ENCODE measurements at places on chromosomes 13 and 19.

DNA sequence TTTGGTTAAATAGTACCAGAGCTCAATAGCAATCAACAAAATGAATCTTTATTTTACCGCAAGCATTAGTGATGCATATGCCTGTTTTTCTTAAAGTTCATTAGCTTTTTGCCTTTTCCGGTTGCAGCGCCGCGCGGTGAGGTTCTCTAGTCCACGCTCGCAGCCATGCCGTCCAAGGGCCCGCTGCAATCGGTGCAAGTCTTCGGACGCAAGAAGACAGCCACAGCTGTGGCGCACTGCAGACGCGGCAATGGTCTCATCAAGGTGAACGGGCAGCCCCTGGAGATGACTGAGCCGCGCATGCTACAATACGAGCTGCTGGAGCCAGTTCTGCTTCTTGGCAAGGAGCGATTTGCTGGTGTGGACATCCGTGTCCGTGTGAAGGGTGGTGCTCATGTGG is 42.1 kb upstream of the ZNF486 start:
- DNase-seq = no peak

GRCh38 chr19:14769201-14769600 is 9.2 kb downstream of the ADGRE2 start:
- DNase-seq = no peak

DNA sequence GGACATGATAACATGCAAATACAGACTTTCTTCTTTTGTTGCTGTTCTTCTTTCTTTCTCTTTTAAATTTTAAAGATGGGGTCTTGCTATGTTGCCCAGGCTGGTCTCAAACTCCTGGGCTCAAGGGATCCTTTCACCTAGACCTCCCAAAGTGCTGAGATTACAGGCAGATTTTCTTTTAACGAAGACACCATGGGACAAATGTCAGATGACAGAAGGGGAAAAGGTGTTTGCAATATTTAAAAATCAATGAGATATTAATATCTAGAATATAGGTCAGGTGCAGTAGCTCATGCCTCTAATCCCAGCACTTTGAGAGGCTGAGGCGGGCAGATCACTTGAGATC is 3.7 kb upstream of the RYR1 start:
- DNase-seq = no peak

DNA sequence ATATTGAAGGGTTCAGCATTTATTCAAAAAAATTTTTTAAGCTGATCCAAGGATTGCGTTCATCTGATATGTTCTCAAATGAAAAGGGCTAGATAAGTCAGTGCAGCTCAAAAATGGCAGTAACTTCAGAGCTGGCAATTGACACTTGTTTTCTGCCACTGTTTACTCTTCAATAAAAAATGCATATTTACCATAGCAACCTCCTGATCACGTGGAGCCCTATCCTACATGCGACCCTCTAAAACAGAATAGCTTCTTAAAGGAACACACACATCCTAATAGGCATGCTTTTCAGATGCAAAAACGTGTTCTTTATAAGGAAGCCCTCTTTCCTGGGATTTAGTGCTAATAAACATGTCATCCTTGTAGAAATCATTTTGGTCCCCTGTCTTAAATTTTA is 150.2 kb downstream of the ZNF536 start:
- DNase-seq = no peak

DNA sequence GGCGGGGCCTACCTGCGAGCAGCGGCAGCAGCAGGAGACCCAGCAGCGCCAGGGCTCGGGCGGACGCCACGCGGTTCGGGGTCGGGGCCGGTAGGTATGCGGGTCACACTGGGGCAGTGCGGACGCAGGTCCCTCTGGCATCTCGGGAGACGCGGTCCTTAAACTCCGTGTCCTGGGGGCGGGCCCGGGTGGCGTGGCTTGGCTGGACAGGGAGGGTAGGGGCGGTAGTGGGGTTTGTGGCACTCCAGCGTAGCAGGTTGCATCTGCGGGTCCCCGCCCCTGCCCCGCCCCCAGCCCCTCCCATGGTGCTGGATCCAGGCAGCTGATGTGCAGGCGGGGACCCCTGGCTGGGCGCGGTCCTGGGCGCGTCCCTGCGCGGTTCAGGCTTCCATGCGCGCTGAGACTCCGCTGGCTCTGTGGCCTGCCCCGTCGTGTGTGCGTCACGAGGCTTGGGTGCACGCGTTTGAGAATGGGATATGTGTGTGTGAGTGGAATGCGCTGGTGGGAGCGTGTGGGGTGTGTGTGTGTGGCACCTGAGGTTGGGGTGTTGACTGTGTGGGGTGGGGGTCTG is 96.1 kb downstream of the WTIP start:
- peak; percentile 73 for DNase-seq

GRCh38 chr19:46124638-46125115 is at the start of gene IGFL3:
TSS of gene IGFL3 (minus strand) at chr19:46124688. CDS start at chr19:46124649, 39 bp downstream.
- no peak for DNase-seq

DNA sequence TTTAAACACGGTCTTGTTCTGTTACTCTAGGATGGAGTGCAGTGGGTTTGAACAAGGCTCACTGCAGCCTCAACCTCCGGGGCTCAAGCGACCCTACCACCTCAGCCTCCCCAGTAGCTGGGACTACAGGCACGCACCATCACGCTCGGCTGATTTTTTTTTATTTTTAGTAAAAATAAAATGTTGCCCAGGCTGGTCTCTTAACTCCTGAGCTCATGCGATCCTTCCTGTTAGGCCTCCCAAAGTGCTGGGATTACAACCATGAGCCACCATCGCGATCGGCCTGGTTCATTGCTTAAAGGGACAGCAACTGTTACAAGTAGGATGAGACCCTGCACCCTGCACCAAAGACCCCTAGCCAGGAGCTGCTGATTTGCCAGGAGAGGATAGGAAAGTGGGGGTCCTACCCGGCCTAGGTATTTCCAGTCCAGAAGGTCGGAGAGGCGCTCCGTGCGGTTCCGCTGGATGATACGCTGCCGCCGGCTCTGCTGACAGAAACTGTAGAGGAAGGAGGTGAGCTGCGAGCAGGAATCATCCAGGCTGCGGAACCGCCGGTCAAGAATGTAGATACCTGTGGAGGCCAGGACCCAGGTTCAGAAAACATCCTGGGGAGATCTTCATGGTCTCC is 5.1 kb downstream of the FTL start:
- DNase-seq = no peak

DNA sequence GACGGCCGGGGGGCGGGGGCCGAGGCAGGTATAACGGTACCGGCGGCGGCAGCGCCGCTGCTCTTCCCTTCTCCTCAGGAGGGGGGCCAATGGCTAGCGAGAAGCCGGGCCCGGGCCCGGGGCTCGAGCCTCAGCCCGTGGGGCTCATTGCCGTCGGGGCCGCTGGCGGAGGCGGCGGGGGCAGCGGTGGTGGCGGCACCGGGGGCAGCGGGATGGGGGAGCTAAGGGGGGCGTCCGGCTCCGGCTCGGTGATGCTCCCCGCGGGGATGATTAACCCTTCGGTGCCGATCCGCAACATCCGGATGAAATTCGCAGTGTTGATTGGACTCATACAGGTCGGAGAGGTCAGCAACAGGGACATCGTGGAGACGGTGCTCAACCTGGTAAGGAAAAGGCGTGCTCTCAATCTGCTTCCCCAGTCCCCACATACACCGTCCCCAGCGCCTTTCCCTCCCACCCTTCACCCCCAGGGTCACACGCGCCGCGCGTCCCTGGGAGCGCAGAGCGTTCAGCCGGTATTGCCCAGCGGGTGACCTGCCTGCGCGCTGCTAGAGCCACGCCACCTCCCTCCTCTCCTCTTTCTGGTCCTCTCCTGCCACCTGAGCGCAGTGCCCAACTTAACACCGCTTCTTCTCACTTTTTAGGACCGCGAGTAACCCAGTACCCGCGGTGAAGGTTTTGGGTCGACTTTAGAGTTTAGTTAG is 814 bp downstream of the NBEA start:
- DNase-seq = peak; percentile 79

- DNase-seq = no peak
Observed at GRCh38 chr13:27199211-27199610, 27.6 kb upstream of the USP12 start.

GRCh38 chr19:17754634-17755442 is 3.6 kb downstream of the FCHO1 start:
- DNase-seq = no peak

GRCh38 chr19:53192771-53193534 is at the start of gene ZNF665:
TSS of gene ZNF665 (minus strand) at chr19:53193358. CDS start at chr19:53182898, 10,460 bp downstream.
- DNase-seq = peak; percentile 94

DNA sequence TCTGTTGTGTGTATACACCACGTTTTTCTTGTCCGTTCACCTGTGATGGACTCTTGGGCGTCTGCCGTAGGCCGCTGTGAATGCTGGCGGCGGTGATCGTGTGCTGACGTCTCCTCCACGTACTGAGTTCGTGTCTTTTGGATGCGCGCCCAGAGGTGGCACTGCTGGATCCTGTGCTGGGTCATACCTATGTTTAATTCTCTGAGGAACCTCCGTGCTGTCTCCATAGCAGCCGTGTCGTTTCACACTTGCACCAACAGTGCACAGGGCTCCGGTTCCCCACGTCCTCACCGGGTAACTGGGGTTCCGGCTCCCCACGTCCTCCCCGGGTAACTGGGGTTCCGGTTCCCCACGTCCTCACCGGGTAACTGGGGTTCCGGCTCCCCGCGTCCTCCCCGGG is 56.2 kb downstream of the ATP11A start:
- DNase-seq = no peak

DNA sequence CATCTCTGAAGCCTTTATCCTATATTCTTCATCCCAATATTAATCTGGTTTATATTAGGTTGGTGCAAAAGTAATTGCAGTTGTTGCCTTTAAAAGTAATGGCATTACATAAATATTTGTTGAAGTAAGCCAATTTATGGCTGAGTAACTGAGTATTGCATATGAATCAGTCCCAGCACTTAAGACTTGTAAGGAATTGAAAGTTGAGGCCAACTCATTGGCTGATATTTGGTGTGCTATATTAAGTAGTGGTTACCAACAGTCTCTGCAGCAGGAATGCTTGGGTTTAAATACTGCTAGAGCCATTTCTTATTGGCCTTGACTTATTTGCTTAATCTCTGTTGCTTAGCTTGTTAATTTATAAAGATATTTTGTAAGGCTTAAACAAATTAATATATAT is 460.7 kb downstream of the GPC6 start:
- no peak for DNase-seq

DNA sequence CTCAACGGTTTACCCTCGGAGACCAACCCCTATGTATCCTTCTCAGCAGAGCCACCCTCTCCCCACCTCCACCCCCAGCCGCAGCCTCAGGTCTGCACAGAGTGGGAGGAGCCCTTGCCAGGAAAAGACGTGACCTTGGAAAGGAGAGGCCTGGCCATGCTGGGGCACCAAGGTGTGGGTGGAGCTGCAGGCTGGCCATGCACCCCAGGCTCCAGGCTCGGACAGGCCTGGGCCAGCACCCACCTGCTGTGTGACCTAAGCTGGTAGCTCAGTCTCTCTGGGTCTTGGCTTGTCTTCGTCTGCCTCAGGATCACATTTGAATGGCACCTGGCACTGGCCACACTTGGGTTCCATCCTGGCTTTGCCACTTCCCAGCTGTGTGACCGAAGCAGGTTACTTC is 29.5 kb downstream of the CCDC8 start:
- DNase-seq = peak; percentile 69

DNA sequence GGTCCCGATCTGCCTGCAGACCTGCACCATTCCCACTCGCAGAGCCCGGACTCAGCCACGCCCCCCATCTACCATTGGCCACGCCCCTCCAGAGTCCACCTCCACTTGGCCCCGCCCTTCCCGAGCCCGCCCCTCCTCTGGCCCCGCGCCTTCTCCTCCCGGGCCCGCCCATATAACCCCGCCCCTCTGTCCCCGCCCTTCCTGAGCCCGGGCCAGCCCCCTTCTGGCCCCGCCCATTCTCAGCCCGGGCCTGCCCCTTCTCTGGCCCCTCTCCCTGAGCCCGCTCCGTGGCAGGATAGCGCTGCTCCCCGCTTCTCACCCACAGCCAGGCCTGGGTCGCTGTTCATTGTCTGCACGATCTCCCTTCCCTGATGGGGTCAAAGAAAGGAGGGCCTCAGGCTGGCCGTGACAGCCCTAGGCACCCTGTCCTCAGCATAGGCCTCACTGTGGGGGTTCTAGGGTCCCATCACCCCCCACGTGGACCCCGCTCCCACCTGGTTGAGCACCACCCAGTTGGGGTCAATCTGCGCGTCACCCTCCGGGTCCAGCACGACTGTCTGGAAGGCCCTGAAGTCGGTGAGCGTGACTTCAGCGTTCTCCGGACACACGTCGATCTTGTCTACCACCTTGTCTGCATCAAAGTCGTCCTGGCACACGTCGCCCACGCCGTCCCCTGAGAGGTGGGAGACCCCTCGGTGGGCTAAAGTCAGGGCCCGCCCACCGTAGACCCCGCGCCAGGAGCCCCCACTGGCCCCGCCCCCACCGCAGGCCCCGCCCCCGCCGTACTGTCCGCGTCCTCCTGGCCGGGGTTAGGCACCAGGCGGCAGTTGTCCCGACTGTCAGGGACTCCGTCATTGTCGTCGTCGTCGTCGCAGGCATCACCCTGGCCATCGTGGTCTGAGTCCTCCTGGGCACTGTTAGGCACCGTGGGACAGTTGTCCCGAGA is 5.7 kb downstream of the COMP start:
- no peak for DNase-seq

- no peak for DNase-seq
Observed at GRCh38 chr19:49427855-49428546, 2.8 kb downstream of the GFY start.

DNA sequence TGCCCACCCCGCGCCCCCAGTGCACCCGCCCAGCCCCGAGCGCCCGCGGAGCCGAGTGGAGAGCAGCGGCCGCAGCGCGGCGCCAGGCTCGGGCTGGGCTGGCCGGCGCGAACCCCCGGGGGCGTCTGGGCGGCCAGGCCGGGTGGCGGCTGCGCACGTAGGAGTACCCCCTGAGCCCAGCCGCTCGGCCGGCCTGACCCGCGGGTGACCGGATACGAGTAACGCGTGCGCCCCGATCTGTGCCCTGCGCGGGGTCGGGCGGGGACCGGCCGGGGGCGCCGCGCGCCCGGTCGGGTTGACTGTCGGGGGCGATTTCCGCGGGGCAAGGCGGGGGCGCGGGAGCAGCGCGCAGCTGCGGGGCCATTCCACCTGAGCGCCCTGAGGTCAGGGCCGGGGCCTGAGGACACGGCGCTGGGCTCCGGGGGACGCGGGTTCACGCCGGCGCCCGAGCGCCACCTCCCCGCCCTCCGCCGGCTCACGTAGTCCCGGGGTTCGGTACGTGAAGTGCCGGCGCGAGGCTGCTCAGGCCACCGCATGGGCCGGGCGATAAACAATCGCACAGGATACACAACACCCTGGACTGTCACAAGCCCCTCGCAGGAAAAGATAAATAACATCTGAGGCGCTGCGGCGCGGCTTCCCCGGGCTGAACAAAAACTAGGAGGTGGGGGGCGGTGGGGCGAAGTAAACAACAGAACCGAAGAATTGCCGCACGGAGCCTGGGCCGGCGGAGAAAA is 37.6 kb upstream of the FLT1 start:
- no peak for DNase-seq

GRCh38 chr13:78152415-78152814 is 233.8 kb upstream of the EDNRB start:
- DNase-seq = no peak

DNA sequence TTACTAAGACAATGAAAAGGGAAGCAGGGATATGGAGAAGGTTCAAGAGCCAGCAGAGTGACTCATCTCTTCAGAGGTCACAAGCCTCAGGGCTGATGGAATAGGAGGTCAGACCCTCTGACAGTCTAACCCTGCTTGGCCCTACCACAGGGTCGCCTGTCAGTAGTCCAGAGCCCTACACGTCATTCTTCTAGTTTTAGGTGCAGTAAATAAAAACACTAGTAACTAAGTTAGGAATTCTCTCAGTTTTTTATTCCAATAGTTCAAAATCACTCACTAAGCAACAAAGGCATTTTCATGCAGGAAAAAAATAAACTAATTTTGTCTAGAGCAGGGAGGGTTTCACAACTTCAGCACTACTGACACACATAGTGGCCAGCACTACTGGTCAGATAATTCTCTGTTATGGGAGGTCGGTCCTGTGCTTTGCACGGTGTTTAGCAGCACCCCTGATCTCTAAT is 27.2 kb downstream of the FOXO1 start:
- no peak for DNase-seq
